CD4-positive, alpha-beta T cell (primary cell): ENCODE measurements at places on chromosomes 7 and 10.

DNA sequence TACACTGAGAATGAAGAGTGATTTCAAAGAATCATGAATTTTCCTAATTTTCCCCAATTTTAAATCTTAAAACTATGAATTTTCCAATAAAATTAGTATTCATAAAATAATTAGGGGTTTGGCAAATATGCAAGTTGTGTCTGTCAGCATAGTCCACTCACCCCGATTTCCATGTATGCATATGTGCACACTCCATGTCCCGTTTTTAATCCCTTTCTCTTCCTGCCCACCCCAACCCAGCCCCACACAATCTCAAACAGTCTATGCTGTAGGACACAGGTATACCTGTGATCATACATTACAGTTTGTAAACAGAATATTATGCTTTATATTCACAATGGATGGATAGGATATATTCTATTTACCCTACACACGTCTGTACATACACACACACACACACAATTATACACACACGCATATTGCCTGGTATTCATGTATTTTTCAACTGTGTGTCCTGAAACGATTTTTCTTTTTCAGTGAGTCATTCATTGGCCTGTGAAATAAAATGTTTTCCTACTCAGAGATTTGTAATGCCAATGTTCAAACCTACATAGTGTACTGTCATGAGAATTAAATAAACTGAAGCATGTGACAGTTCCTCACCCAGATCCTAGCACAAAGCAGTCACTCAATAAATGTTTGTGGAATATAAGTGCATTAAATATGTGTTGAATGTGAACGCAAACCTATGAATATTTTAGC lies 144.3 kb downstream of the PDE1C start:
- DNase-seq: no peak

GRCh38 chr7:102830197-102830596 lies 81.4 kb downstream of the FAM185A start:
- no peak for DNase-seq

DNA sequence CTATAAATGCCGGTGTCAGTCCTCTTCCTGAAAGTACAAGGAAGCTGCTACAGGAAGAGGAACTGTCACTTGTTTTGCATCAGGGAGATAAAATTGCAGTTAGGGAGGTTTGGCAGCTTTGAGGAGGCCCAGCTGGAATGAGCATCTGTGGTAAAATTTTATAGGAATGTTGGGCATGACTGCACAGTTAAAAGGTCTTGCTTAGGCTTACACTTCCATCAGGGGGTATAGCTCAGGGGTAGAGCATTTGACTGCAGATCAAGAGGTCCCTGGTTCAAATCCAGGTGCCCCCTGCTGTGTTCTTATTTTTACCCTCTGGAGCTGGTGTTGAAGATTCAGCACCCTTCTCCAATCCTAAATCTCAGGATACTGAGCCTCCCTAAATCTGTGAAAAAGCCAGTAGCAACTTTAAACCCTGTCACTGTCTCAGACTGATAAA lies 65.9 kb downstream of the ZNF467 start:
- no peak for DNase-seq

- DNase-seq: no peak
Observed at GRCh38 chr7:38584443-38585210, 46.5 kb downstream of the AMPH start.

DNA sequence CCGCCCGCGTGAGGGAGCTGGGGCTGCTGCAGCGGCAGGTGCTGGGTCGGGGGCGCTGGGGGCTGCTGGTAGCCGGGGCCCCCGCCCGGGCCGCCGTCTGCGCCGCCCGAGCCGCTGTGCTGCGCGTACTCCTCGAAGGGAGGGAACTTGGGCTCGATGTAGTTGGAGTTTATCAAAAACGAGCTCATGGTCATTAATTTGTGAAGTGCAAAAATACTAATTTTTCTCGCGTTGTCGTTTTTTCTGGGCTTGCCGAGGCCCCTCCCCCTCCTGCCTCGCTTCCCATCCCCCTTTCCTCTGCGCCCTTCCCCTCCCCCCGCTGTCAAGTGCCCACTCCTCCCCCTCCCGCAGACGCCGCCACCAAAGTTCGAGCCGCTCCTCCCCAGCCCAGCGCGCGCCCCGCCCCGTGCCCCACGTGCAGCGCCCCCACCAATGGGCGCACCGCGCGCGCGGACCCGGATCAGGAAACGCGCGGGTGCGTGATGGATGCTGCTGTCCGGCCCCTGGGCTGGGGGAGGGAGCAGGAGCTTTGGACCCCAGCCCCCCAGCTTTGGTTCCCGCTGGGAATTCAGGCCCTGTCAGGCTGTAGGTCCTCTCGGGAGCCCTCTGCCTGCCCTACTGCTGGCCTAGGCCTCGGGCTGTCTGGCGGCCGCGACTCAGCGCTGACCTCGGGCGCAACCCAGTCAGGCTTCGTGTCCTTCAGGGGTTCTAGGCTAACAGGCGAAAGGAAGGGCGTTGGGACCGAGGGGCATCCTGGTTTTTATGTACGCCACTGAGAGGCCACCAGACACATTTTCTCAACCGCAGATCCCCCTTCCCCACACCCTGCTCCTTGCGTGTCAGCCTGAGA lies at the start of gene HOXA4:
Gene HOXA4 (minus strand): TSS at position 218 of the 850 bp plus-strand sequence. CDS start 24 bp downstream, at position 194.
- DNase-seq: peak; percentile 71

DNA sequence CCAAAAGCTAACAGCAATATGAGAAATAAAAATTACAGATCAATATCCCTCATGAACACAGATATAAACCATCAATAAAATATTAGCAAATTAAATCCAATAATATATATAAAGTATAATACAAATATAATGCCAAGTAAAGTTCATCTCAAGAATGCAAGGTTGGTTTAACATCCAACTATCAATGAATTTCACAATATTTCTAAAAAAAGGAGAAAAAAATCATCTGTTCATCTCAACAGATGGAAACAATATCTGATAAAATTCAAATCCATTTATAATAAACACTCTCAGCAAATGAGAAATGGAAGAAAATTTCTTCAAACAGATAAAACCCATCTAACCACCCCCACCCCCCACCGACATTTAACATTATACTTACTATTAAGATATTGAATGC lies 86.9 kb downstream of the SIRT1 start:
- DNase-seq: no peak

DNA sequence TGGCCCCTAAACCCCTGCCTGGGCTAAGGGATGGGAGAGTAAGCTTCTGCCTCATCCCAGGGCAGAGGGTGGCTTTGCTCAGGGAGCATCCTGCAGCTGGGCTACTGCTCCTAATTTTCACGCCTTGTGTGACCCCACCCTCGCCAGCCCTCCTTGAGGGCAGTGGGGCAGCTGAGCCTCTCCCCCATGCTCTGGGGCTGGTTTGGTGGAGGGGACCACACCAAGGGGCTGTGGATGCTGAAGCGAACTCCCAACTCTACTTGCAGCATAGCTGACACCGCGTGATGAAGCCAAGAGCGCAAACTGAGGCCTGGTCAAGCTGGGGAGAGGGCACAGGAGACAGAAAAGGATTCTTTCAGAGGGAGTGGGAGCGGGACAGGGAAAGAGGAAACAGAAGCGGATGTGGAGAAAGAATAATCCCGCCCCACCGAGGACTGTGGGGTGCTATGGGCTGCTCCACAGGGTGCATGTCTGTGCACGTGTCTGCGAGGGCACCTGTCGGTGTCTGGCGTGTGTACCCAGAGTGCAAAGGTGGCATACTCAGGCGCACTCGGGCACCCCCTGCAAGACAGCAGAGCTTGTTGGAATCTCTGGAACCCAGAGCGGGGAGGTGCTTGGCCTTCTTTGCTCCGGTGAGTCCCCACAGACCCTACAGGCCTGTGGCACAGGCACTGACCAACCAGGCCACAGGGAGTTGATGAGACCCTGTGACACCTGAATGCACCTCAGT lies 19.4 kb upstream of the RASGEF1A start:
- no peak for DNase-seq

DNA sequence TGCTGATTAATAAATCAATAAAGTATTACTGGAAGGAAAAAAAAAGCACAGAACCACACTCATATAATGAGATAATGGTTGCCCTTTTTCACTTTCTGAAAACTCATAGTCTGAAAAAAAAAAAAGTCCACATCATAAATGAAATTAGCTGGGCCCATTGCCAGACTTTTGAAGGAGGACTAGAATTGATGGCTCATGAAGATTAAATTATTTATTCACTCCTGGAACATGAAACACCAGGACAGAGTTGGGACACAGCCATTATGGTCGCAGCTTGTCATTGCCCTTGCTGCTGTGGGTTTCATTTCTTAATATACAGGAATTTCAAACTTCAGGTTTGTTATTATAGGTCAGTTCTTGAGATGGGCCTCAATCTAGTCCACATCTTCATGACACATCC lies 91.9 kb downstream of the CNTNAP2 start:
- no peak for DNase-seq

- no peak for DNase-seq
Observed at GRCh38 chr7:33072471-33072870, 9.9 kb upstream of the NT5C3A start.

- no peak for DNase-seq
Observed at GRCh38 chr10:49667991-49668390, 11.5 kb upstream of the C10orf53 start.

DNA sequence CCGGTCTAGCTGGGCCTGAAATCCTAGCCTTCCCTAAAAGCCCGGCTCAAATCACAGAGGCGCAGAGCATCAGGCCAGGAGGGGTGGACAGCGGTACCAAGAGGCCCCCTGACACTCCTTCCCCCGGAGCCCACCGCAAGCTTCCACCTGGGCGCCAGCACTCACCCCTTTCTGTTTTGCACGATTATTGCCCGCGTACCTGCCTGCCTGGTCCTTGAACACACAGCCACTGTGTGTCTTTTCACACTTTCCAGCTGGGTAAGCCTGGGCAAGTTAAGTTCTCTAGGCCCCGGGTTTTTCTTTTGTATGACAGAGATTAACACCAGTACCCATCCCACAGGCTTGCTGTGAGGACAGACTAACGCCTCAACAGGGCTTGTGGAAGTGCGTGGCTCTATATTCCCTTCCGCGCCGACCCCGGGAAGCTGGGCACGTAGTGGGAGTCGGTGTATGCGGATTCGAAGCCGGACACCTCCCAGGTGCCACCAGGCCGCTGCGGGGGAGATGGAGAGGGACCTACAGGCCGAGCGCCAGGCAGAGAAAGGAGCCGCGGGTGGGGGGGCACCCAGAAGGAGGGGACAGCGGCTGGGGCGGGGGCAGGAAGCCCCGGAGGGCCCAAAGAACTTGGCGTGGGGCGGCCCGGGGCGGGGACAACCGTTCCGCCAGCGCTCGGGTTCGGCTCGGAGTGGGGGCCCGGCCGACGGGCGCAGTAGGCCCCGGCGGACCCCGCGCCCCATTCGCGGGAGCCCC lies 792 bp downstream of the ZNF746 start:
- DNase-seq: peak; percentile 70

- DNase-seq: no peak
Observed at GRCh38 chr10:83374741-83375140, 764.6 kb upstream of the GHITM start.

DNA sequence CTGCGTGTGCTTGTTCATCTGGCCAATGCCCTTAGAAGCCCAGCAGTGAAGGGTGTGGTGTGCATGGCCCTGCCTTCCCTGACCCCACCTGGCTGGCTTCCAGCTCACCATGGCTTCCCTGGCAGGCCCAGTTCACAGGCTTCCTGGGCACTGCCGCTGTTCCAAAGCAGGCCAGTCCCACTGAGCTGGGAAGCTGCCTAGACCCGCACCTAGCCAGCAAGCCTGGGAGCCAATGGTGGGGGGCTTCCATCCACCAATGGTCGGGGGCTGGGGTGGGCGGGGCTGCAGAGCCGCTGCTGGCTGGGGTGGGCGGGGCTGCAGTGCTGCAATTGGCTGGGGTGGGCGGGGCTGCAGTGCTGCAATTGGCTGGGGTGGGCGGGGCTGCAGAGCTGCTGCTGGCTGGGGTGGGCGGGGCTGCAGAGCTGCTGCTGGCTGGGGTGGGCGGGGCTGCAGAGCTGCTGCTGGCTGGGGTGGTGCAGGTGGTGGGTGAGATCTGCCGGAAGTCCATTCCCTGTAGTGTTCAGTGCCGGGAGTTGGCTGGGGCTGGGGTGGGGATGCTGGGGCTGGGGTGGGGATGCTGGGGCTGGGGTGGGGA lies 12.4 kb downstream of the CALY start:
- peak; percentile 54 for DNase-seq

DNA sequence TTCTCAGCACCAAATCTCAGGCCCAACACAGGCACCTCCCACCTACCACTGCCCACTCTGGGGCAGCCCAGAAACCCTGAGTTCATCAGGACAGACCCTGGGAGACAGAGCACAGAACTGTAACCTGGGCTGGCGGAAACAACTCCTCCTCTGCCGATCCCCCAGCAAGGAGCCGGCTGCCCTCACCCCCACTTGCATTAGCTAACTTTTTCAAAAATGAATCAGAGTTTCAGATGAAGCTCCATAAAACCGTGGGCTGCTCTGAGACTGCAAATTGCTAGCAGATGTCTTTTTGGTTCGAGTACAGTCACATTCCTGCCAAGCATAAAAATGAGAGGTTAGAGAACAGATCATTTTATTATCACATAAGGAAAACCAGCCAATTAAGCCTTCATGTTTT lies 93.4 kb upstream of the PARD3 start:
- no peak for DNase-seq

DNA sequence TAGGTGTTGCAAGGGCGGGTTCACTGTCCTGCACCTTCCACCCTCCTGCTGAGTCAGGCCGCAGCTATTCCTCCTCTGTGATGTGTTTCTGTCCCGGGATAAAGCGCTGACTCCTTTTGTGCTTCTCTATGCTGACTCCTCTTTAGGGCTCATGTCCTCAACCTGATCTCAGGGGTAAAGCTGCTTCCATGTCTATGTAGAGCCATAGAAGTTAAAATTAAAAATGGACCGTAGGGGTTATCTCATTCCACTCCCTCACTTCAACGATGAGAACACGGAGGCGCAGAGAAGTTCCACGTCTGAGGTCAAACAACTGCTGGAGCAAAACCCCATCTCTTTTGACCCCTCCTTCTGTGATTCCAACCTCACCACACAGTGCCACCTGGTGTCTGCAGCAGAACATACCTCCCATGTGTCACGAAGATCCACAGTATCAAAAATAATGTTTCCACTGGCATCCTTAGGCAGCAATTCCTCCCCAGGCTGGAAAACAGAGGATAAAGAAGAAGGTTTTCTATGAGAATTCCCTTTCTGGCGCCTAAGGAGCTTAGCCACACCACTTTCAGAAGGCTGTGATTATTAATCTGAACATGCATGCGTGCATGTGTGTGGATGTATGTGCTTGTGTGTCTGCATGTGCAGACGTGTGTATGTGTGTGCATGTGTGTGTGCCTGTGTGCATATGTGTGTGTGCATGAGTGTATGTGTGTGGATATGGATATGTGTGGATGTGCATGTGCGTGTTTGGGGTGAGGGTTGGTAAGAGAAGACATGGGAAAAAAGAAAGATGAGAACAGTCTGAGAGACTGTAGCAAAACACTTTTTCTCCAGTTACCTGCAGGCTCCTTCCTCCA lies 81.2 kb upstream of the UCN3 start:
- peak; percentile 66 for DNase-seq

DNA sequence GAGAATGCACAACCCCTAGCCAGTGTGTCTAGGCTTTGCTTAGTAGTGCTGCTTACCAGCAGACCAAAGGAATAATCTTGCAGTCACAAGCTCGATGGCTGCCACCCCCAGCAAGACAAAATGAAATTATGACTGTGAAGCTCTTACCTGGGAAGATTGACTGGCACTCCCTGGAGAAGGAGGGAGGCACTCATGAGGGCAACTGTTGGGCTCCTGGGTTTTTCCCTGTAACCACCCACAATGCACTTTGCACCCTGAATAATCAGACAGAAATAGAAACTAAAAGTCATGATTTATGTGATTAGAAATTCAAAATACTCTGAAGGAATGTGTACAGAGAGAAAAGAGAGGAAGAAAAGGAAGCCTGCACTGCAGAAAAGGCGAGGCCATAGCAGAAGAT lies 144.3 kb upstream of the DGKB start:
- no peak for DNase-seq

- no peak for DNase-seq
Observed at GRCh38 chr7:90955641-90956207, 308.5 kb upstream of the FZD1 start.

GRCh38 chr10:62719061-62719460 lies 85.5 kb upstream of the ADO start:
- DNase-seq: no peak
